ENCODE measurements at places on chromosomes 5 and 9.

GRCh38 chr9:33795281-33795680, at the start of gene PRSS3:
PRSS3 (plus strand) TSS chr9:33795561; CDS start chr9:33795574, 13 bp downstream.
- DNase-seq = no peak

DNA sequence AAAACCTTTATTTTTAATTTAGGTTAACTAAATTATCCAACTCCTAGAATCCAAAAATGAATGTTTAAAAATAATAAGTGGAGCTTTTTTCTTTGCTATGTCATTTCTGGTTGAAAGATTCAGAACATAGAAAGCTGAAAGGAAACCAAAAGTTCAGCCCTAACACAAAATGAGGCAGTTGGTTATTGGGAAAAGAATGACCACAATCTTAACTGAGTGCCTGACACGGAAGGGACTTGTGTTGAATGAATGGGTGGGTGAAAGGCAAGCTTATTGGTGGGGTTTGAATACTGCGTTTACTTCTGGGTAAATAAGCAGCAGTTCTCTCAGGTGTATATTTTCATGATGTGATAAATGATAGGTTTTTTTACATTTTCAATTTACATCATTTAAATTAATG, 243.5 kb downstream of the IRX1 start:
- no peak for DNase-seq

DNA sequence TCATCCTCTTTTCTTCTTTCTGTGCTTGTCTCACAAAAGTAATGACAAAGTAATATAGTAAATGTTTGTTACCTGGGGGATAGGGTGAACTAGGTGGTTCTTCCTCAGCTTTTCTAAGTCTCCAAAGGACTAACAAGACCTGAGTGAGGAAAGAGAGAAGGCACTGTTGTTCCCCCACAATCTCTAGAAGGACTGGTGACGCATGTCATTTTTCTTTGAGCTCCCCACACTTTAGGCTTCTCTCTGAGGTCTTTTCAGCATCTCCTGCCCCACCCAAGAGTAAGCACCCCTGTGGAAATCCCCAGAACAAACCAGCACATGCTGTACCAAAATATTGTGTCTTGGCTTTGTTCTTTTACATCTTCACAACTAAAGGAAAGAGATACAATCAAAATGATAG, 2.4 kb upstream of the IL7R start:
- DNase-seq = no peak

DNA sequence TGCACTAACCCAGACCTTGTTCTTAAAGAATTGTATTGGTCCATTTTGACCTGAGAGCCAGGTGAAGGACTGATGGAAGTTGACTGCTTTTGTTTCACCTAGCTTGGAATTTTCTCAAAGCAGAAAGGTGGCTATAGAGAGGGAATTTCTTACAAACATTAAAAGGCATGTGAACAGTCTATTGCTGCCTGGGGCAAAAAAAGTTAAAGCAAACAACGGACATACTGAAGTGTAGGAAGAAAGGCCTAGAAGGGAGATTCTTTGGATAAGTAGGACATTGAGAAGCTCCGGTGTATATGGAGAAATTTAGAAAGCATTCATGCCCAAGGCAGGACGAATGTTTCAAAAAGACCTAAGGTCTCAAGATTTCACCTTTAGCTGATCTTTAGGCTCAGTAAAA, 11.7 kb downstream of the CATSPER3 start:
- DNase-seq = no peak

DNA sequence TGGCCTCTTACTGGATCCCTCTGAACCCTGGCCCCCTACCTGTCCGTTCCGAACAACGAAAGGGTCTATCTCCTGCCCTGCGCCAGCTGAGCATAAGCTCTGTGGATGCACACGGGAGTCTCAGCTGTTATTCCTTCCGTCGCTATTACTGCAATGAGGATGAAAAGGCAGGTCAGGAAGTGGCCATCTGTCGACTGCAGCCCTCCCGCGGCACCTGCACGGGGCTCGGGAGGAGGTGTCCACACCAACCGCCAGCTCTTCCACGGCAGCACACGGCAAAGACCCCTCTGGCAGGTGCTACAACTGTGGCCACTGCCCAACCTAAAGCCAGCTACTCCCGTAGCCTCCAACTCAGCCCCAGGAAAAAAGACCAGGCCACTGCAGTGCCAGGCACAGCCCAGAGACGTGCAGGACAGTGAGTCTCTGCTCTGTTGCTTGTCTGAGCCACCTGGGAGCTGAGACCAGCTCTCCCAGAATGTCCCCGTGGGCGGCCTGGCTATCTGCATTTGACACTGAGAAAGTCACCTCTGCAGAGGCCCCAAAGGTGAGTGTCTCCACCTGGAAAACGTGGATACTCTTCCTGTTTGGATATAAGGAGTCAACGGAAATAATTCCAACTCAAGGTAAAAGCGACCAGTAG, 19.1 kb downstream of the CAMSAP1 start:
- no peak for DNase-seq
